Uterine smooth muscle cell (primary cell): ENCODE measurements at places on chromosomes 7 and 10. TPM values are rescaled to one million over a fixed set of nuclear protein-coding genes. Genes with fewer than 3 reads are reported as not detected.

The SFXN3 gene
- total RNA-seq: 64.5 and 67.0 TPM in 2 replicates

The ATXN7L1 gene
- 7.9 and 8.2 TPM in 2 replicates for total RNA-seq

The PARD3 gene
- 74.6 and 81.5 TPM in 2 replicates for total RNA-seq

The RFC2 gene
- 15.6 and 50.8 TPM in 2 replicates for total RNA-seq
